Right atrium auricular region (tissue), 2 donors: ENCODE measurements at places on chromosomes 2 and 18.

DNA sequence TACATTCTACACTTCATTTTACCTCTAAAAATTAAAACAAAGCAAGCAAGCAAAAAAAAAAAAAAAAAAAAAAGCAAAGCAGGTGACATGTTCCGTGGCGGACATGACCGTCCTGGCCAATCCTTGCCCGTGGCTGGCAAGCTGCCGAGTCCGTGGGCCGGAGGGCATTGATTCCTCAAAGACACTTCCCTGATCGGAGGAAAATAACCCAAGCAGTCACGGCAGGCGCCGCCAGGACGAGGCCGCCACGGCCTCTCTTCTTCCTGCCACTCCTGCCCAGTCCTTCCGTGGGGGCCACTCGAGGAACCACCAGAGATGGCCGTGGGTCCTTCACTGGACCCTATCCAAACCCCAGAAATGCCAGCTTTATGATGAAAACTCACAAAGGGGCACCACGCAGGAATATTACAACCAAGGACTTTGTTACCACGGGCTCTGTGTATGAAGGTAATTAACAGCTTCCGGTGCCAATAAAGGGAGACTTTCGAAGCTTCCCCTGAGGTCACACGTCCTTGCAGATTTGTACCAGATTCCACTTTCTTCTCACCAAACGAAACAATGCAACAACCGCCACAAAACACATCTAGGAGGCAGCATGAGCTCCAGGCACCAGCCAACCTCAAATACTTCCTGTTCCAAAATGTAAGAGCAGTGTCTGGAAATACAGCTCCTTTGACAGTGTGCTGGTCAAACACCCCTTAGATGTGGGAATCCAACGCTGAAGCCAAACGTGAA, 170.3 kb downstream of the HDAC4 start:
- no peak for DNase-seq

DNA sequence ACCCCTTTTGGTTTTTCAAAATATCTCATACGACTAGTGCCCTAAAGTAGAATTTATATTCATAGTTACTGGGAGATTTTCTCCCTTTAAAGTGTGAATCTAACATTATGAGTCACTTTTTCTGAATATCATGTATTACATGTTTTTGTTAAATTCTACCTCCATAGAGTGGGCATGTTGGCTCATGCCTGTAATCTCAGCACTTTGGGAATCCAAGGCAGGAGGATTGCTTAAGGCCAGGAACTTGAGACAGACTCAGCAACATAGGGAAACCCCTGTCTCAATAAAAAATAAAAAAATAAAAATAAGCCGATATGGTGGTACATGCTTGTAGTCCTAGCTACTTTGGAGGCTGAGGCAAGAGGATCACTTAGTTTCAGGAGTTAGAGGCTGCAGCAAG, 45.3 kb upstream of the UNC80 start:
- no peak for DNase-seq

GRCh38 chr2:219210886-219211362, 4.3 kb downstream of the ZFAND2B start:
- DNase-seq = no peak

DNA sequence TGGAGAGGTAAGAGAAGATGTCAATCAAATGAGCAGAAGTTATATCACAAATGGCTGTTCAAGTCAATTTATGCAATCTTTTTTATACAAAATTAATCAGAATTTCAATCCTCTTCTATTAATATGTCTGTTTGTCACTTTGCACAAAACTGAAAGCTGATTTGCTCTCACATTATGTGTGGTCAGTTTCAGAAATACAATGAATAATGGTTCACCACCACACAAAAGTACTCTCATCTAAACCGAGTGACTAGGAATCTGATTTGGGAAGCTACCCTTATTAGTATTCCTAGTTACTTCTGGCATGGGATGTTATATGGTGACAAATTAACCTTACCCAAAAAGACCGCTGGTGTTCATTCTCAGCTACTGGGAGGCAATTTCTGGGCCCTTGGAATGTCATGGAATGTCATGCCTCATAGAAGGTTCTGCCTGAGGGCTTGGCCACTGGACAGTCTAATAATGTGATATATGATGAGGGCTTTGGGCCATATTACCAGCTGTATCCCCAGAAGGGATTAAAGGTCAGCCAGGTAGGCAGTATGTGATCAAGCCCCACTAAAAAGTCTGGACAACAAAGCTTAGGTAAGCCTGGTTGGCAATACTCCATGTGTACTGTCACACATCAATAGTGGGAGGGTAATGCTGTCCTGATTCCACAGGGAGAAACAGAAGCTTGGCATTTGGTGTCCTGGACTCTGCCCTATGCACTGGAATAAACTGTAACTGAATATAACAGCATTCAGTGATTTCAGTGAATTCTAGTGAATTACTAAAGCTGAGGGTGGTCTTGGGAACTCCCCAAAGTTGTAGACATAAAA, 113.2 kb downstream of the PIGN start:
- DNase-seq = no peak

GRCh38 chr2:189641590-189641989, 19.7 kb upstream of the ASNSD1 start:
- no peak for DNase-seq

GRCh38 chr2:27071990-27072830, 756 bp upstream of the OST4 start:
- DNase-seq = no peak

GRCh38 chr2:2520401-2520811, 189.3 kb upstream of the MYT1L start:
- DNase-seq = no peak

- no peak for DNase-seq
Observed at GRCh38 chr2:138819964-138820363, 39.8 kb upstream of the NXPH2 start.
